SJCRH30 (cell line): ENCODE measurements at places on chromosomes 6 and 20. TPM values are rescaled to one million over a fixed set of nuclear protein-coding genes. Genes with fewer than 3 reads are reported as not detected.

The RAD21L1 gene
- 0.28 TPM in 1 of 2 replicates, not detected in the other for total RNA-seq

DNA sequence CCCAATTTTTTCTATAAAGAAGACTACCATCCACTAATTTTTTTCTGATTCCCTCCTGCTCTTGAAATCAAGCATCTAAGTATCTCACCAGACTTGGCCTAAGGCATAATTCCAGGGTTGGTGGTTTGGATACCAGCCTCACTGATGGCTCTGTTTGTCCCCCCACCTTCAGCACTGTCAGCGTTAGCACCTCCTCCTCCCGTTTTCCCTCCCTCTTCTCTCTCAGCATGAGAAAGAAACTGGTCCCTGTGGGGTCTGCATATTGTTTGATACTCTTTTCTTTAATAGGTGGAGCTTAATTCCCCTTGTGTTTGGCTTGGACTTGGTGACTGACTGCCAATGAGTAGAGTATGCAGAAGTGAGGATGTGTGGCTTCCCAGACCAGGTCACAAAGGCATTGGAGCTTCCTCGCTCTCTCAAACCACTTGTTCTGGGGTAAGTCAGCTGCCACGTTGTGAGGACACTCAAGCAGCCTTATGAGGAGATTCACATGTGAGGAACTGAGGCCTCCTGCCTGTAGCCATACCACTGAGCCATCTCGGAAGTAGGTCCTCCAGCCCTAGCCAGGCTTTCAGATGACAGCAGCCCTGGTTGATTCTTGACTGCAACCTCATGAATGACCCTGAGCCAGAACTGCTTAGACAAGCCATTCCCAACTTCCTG, 65.2 kb downstream of the RIOK1 start:
- no peak overlapping the region for H3K27ac ChIP-seq
- no peaks in the 10 kb centered on the region for H3K27me3 ChIP-seq
- H3K36me3 ChIP-seq, result no peaks in the 10 kb centered on the region
- H3K4me1 ChIP-seq, result no peaks in the 10 kb centered on the region

DNA sequence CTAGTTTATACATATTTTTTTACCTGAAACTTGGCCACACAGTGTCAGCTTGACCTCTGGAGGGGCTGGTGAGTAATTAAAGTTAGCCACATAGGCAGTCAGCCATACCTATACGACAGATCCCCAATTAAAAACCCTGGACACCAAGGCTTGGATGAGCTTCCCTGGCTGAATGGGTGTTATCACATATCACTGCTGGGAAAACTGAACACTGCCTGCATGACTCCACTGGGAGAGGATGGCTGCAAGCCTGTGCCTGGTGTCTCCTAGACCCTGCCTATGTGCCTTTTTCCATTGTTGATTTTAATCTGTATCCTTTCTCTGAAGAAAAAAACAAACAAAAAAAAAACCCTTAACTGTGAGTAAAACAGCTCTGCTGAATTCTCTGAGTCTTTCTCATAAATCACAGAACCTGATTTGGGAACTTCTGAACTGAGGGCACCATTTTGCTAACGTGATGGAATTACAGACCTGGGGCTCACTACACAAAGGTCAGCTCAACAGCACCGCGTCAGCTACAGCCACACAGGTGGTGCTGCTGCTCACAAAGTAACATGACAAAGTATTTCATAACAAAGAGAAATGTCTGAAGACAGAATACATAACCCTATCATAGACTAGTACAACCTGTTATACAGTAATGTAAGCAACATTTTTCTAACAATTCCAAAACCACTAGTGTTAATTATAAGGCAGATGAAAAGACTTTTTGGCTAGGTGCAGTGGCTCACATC, 97.0 kb downstream of the SLC23A2 start:
- H3K4me1 ChIP-seq, result no peaks in the 10 kb centered on the region
- no peak overlapping the region for H3K4me3 ChIP-seq
- no peak for DNase-seq
- H3K27ac ChIP-seq, result no peak overlapping the region
- no peaks in the 10 kb centered on the region for H3K27me3 ChIP-seq

The NRSN1 gene
- not detected in 2 replicates for total RNA-seq

GRCh38 chr6:146770965-146771735, 172.4 kb downstream of the ADGB start:
- no peaks in the 10 kb centered on the region for H3K27me3 ChIP-seq
- no peaks in the 10 kb centered on the region for H3K36me3 ChIP-seq
- H3K27ac ChIP-seq, result no peak overlapping the region
- no peak for DNase-seq
- H3K4me3 ChIP-seq, result no peak overlapping the region
